ENCODE measurements at places on chromosomes 11 and 22.

- peak; percentile 42 for DNase-seq
Observed at GRCh38 chr11:60370811-60371298, 7.5 kb upstream of the MS4A7 start.

- peak; percentile 38 for DNase-seq
Observed at GRCh38 chr11:102640946-102641345, 15.8 kb upstream of the MMP20 start.

DNA sequence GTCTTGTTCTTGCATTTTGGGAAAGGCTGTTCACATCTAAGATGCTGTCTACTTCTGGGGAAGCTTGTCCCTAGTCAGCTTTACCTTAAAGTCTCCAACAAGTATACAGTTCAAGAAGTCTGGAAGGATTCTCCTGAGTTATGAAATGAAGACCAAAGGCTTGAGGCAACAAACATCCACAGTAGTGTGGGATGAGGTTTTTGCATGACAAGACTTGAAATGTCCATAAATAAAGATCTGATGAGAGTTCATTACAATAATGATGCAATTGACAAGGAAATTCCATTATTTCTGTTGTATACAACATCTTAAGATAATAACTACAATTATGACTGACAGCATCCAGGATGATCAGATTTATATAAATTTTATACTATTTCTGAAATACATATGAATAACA, 21.3 kb upstream of the KDM4E start:
- DNase-seq: no peak

- DNase-seq: no peak
Observed at GRCh38 chr11:76523147-76523546, 78.3 kb downstream of the EMSY start.

DNA sequence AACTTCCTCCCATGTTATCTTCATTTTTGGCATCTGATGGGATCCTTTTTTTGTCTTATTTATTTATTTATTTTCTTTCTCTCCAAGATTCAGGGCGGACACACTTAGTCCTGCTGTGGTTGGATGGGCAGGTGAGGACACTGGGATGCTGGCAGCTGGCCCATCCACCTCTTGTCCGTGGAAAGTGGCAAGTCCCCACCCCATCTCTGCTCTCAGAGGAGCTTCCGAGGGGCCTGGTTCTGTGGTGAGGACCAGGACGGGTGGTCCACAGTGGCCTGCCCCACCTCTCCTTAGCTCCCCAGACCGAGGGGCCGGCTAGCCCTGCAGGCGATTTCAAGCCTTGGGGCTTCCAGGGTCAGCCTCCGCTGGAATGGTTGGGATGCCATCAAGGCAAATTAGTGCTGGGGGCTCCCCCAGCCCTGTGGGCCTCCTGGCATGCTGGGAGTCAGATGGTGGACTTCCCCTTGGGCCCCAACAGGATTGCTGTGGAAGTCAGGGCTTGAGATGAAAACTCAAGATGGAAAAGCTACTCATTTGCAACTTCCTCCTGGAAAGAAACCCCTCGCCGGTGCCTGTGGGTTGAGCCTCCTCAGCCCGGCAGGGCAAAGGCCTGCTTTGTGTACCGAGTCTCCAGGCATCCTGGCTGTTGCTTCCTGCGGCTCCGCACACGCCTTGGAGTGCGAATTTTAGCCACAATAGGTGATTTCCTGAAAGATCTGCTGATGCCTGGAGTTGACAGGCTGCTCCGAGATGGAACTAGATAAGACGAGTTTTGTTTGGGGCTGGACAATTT, 31.2 kb upstream of the LINC01488 start:
- no peak for DNase-seq

GRCh38 chr11:43573233-43573632, 107.3 kb upstream of the HSD17B12 start:
- no peak for DNase-seq

DNA sequence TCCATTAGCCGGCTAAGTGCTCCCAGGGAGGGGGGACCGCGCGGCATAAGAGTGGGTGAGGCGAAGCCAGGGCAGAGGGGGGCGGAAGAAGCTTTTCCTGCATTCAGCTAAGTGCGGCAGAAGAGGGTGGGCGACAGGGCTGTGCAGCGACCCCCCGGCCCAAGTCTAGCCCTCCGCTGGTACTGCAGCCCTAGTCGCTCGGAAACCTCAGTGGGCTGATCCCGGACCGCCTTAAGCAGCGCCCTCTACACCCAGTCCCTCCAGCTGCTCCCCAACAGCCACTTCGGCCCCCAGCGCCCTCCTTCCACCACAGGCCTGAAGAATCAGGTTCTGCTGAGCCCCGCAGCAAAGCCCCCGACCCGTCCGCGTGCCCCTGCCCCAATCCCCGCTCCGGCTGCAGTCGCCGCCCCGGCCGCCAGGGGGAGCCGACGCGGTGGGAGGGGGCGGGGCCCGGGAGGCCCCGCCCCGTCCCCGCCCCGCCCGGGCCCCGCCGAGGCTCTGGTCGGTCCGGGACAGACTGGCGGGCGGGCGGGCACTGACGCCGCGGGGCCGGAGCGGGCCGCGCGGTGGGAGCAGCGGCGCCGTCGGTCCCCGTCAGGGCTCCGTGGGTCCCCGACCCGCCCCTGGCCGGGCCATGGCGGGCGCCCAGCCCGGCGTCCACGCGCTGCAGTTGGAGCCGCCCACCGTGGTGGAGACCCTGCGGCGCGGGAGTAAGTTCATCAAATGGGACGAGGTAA, at the start of gene PLCB3:
Gene PLCB3 (plus strand): TSS at position 515 of the 737 bp plus-strand sequence. CDS start 120 bp downstream, at position 635.
- DNase-seq: no peak

GRCh38 chr11:64006398-64006797, 20.2 kb downstream of the OTUB1 start:
- no peak for DNase-seq

DNA sequence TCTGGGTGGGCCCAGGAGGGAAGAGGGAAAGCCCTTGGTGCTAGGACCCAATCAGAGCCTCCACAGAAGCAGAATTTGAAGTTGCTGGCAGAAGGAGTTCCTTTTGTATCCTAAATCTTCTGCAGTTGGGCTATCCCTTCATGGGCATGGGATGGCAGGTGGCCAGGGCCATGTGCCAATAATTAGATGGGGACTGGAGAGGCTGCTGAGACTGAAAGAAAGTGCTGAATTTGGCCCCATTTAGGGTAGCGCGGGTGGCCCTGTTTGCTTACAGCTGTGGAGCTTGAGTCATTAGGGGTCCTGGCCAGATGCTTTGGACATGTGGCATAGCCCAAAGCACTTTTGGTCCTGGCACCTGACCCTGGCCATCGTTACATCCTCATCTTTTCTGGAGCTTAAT, 27.1 kb downstream of the PARVA start:
- no peak for DNase-seq
